AG09319 (cell line): ENCODE measurements at places on chromosomes 16 and 17.

DNA sequence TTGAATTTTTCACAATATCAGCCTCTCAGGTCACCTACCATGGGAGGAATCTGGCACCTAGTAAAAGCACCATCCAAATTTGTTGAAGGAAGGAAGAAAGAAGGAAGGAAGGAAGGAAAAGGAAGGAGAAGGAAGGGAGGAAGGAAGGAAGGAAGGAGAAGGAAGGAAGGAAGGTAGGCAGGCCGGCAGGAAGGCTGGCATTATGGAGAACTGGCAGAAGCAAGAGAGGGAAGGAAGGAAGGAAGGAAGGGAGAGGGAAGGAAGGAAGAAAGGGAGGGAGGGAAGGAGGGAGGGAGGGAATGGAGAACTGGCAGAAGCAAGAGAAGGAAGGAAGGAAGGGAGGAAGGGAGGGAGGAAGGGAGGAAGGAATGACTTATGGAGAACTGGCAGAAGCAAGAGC, 24.3 kb downstream of the WSCD1 start:
- DNase-seq, result no peak

DNA sequence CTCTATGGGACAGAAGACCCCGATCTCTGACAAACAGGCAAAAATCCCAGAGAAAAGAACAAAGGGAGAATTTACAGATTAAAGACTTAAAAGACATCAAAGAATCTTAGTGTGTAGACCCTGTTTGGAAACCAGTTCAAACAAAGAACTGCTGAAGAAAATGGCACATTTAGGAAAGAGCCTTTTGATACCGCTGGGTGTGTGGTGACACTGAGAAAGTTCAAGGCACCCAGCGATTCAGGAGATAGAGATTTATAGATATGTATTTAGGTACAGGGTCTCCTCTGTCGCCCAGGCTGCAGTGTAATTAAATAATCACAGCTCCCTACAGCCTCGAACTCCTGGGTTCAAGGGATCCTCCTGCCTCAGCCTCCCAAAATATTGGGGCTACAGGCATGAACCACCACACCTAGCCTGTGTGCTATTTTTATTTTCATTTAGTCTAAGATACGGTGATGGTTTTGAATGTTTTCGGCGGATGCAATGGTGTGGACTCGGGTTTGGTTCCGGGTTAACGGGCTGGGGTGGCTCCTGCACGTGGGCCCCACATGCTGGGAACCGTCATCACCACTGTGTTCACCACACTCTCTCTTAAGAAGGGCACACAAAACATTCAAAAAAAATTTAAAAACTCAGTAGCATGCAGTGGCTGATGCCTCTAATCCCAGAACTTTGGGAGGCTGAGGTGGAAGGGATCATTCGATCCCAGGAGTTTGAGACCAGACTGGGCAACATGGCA, 114.0 kb downstream of the ZNF778 start:
- DNase-seq, result no peak

- no peak for DNase-seq
Measured at GRCh38 chr17:35666967-35667532, 64.4 kb upstream of the RASL10B start.

DNA sequence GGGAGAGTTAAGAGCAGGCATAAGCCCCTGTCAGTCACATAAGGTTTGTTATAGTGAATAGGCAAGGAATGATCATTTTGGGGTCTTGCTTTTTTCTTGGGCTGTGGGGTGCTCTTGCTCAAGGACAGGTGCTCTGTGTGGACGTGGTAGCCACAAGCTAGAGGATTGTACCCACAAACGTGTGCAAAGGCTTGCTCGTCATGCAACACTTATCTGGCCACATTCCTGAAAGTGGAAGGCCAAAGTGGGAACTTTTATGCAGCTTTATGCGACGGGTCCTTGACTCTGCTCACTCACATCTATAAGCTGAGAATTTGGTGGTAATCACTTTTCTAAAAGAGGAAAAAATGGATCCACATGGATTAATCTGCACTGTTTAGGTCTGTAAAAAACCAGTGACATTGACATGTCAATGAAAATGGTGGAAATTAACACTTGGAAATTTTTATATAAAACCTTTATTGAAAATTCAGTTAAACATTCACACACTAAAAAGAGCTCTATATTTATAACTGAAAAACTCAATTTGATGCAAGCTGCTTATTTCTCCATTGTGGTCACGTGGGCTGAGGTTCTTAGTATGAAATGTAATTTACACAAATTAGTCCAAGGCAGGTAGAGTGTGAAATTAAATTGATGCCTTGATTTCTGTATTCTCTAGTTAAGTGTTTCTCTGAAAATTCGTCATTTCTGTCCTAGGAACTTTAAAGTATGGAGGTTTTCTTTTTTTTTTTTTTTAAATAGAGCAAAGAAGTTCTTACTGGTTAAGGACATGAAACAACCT, 162.3 kb downstream of the MSI2 start:
- DNase-seq, result no peak

- no peak for DNase-seq
Measured at GRCh38 chr17:69454051-69454450, 39.6 kb downstream of the MAP2K6 start.

DNA sequence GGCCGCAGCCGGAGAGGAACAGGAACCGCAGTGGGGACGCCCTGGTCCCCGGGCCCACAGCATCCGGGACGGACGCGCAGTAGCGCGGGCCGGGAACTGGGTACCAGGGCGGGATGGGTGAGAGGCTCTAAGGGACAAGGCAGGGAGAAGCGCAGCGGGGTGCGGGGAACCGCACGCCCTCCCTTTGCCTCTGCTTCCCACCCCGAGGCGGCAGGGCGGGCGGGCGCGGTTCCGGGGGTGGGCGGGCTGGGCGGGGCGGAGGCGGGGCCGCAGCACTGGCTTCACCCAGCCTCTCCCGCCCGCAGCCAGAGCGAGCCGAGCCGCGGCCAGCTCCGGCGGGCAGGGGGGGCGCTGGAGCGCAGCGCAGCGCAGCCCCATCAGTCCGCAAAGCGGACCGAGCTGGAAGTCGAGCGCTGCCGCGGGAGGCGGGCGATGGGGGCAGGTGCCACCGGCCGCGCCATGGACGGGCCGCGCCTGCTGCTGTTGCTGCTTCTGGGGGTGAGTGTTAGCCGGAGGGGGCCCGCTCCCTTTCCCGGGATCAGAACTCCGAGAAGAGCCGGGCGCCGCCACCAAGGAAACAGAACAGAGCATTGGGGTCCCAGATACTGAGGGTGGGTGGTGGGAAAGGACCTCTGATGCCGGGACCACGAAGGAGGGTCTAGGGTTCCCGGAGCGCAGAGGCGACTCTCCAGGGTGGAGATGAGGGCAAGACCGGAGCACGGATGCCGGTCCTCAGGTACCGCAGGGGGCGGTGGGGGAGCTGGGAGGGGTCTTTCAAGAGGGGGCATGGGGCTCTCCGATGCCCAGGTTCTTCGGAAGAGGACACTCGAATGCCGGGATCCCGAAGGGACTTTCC, at the start of gene NGFR:
TSS of gene NGFR (plus strand) at position 308 of the 856 bp plus-strand sequence. CDS start at position 433, 125 bp downstream.
- no peak for DNase-seq

GRCh38 chr17:49409066-49409465, 5.6 kb downstream of the PHB1 start:
- DNase-seq, result no peak

DNA sequence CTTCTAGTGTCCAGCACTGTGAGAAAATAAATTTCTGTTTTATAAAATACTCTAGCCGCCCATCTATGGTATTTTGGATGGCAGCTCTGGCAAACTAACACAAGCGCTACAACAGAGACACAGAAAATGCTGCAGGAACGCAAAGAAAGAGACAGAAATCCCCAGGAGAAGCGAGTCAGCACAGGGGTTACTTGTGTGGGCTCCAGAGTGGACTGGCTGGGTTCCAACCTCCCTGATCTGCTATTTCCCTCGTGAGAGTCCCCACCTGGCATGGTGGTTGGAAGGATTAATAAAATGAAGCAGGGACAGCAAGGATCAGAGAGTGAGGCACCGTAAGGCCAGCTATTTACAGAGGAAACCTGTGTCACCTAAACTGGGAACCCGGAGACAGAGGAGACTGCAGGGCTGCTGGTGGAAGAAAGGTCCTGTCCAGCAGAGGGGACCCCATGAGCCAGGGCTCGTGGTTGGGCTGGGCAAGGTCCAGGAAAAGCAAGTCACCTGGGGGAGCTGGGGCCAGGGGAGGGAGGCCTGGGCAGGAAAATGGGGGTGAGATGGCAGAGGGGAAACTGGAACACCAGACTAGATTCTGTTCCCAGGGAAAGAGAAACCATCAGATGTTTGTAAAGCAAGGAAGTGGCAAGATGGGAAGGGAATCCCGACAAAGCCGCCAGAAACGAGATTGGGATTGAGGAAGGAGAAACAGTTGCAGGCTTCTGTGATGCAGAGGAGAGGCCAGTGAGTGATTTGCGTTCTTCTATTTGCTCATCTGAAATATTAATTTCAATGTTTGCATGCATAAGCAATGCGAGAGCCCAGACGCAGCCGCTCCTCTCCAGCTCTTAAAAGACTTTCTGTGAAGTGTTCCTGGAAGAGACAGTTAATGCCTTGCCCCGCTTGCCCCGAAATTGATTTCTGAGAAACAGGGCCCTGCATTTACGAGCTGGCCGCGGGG, 63.0 kb upstream of the TEKT3 start:
- no peak for DNase-seq

GRCh38 chr17:79155701-79156100, 81.1 kb downstream of the ENGASE start:
- no peak for DNase-seq

DNA sequence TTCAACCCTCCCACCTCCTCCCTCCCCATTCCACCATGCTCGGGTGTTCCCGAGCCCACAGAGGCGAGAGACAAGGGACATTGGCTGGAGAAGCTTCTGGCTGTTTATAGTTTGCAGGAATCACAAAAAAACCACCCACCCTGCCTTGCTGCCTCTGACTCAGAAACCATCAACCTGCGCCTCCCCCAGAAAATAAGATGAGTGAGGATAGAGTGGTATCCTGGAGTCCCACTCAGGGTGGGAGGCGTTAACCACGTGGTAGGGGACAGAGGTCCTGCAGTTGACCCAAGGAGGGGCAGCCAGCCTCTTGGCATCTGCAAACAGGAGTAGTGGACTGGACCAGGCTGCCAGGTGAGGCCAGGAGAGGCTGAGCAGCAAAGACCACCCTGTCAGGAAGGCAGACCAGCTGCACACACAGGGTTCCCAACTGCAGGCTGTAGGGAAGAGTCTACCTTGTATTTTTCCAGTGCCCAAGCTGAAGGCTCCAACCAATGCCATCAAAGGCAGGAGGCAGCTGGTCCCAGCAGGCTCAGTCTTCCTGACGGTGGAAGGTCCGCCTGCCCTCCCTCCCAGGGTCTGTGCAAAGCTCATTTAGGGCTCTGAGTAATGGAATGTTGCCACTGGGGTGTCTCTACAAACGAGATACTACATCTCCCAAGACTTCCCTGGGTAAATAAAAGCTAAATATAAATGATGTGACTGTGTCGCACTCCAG, 201.5 kb upstream of the TNRC6C start:
- DNase-seq, result no peak

- no peak for DNase-seq
Measured at GRCh38 chr17:56142781-56143180, 10.5 kb upstream of the ANKFN1 start.

DNA sequence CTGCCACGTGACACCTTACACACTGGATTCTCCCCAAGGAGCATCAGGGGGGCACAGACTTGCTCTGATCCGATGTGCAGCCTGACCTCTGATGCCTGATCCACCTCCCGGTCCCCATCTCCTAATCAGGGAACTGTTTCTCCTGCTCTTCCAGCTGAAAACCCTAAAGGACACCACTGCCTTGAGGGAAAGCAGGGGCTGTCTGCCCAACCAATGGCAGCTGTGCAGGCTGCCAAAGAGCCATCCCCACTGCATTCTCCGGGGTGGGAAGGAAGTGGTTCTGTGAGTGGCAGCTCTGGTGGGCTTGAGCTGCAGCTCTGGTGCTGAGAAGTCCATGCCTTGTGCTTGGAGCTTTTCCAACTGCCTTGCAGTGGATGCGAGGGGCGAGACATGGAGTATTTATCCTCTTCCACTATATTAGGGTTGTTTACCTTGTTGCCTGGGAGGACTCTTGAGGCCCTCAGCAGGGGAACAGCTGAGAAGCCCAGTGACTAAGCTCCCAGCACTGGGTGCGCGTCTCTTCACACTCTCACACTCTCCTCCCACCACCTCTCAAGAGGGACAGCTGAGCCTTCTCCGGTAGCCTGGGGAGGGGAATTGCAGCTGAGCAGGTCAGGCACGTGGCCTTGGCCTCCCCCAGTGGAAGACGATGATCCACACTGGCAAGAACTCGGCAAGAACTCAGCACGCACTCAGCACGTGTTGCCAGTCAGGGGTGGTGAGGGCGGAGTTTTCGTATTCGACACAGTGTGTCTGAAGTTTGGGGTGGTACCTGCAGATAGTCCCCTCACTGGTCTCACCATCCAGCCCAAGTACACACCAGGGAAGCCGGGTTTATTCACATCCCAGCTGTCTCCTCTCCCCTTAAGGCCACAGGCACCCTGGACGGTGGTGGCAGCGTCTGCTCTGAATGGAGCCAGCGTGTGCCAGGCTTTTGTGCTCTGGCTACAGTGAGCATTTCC, 21.1 kb upstream of the SPATA32 start:
- DNase-seq, result no peak

GRCh38 chr16:7967996-7968509, 622.3 kb downstream of the TMEM114 start:
- no peak for DNase-seq

GRCh38 chr17:34318474-34318873, 761 bp upstream of the CCL8 start:
- no peak for DNase-seq

DNA sequence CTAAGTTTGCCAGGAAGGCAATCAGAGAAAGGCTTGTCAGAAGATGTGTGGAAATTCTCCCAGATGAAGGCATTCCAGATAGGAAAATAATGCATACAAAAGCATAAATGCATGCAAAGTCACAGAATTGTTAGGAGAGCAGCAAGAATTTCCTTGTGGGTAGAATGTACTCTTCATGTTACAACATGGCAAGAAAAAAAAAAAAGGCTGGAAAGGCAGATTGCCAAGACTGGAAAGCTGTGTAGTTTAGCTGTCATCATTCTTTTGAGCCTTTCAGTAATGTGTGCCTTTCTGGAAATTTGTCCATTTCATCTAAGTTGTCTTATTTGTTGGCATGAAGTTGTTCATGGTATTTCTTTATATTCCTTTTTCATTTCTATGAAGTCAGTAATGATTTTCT, 71.0 kb upstream of the EFCAB3 start:
- no peak for DNase-seq
